RKO (cell line): ENCODE measurements at places on chromosomes 1 and 21.

DNA sequence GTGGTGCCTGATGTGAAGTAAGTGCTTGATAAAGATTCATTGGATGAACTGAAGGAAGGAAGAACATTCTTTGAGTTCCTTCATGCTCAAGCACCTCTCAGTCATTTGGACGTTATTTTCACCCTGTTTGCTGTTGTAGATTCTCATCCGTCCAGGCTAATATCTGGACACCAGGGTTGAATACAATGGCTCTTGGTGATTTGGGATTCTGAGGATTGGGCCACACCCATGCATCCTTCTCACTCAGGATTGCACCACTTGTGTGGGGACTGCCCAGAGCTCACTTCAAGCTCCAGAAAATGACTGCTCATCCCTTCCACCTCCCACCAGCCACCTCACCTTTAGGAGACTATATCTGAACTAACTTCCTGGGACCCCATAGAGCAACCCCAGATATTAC lies 117.1 kb upstream of the IPO9 start:
- no peak for DNase-seq

DNA sequence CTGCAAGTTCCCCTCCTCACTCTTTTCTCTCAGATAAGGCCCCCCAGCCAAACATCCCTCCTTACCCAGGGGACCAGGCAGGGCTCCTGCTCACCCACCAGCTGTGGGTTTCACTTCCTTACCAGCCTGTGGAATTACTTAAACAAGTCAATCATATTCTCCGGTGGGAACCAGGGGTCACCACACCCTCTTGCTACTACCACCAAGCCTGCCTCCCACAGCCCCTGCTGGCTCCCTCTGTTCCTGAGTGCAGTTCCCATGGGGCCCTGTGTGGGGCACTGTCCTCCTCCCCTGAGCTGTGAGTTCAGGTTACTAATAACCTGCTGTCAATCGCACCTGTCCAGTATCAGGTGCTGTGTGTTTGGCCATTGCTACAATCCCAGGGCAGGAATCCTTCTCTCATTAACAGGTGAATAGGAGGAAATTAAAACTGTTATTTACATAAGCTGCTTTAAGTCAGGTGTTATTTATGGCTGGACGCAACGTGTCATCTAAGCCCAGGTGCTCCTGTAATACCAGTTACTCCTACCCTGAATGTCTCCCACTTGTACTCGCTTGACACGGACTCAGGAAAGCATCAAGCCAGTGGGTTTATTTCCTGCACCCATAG lies 53.1 kb upstream of the LBR start:
- DNase-seq: no peak

GRCh38 chr21:38307771-38308531 lies 51.2 kb downstream of the KCNJ15 start:
- DNase-seq: no peak

GRCh38 chr1:20187103-20187812 lies 940 bp upstream of the PLA2G2C start:
- no peak for DNase-seq
